ENCODE measurements at places on chromosomes 5 and 9.
A peak's percentile ranks its signal among the peaks of the same experiment; 100 is the strongest.

GRCh38 chr5:28543473-28544098 is 1505.2 kb upstream of the CDH9 start:
- no peak for DNase-seq

GRCh38 chr5:14367364-14367763 is 214.2 kb upstream of the OTULINL start:
- no peak for DNase-seq

DNA sequence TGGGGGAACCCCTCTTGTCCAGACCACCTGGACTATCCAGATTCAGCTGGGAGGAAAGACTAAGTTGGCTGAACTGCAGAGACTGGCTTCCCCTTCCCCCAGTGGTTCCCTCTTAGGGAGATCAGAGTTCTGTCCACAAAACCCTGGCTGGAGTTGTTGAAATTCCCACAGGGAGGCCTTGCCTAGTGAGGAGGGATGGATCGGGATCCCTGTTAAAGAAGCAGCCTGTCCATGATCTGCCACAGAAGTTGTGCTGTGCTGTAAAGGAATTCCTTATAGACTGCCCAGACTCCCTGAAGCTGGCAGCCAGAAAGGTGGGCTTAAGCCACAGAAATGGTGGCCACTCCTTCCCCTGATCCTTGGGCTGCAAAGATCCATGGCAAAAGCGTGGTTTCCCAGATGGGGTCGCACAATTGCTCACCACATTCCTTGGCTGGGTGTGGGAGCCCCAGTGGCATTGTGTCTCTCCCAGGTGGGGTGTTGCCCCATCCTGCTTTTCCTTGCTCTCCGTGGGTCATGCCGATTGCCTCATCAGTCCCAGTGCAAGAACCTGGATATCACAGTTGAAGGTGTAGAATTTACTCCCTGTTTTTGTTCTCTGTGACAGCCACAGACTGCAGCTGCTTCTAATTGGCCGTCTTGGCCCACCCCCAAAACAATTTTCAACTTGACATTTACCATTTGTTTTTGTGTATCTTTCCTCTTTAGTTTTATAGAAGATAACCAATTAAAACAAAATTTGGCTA is 342.4 kb downstream of the FGF10 start:
- DNase-seq, result no peak

DNA sequence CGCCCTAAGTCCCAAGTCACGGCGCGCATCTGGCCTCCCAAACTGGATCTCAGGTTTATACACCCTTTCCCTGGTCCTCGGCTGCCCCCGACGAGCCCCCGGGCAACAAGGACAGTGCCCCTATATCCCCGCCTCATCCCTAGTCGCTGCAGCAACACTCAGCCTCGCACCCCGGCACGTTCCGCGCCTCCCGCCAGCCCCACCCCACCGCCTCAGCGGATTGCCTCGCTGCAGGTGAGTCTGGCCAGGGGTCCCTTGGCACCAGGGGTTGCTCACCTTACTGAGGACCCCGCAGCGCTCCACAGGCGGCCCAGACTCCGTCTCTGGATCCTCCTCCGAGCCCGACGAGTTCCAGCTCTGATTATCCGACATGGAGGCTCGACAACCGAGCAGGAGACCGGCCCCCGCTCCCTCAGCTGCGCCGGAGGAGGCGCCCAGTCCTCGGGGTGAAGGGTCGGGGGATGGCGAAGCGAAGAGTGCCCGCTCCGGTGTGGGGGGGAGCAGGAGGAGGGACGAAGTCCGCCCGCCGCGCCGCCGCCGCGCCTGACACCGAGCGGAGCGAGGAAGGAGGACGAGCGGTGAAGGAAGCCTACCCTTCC is 494 bp downstream of the CERT1 start:
- no peak for DNase-seq

DNA sequence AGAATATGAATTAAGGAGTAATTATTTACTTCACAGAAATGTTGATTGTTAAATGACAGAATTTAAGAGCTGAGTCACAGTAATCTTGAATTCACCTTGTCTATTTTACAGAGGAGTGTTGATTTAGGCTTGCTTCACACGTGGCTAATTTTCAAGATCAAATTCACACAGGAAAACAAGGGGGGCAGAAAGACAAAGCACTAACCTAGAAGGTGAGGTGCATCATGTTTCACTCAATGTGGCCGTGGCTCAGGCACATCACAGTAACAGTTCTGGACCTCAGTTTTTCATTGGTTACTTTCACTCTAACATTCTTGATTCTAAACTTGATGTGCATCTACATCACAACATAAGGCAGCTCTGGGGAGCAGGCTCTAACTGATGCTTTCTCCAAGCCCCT is 69.6 kb upstream of the GNAQ start:
- no peak for DNase-seq

- no peak for DNase-seq
Observed at GRCh38 chr9:75083188-75083970, 4.6 kb downstream of the NMRK1 start.

DNA sequence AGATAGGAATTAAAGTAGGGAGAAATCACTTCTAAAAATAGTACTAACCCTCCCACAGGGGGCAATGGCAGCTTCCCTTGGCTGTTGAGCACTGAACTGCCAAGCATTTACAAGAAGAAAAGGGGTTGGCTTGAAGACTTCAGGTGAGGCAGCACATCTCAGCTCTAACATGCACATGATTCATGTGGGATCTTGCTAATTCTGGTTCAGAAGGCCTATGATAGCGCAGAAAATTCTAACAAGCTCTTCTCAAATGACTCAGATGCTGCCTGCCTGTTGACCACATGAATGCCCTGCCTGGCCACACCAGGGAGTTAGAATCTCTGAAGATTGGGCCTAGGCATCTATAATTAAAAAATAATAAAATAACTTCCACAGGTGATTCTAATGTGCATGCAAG is 22.6 kb downstream of the CD180 start:
- no peak for DNase-seq

DNA sequence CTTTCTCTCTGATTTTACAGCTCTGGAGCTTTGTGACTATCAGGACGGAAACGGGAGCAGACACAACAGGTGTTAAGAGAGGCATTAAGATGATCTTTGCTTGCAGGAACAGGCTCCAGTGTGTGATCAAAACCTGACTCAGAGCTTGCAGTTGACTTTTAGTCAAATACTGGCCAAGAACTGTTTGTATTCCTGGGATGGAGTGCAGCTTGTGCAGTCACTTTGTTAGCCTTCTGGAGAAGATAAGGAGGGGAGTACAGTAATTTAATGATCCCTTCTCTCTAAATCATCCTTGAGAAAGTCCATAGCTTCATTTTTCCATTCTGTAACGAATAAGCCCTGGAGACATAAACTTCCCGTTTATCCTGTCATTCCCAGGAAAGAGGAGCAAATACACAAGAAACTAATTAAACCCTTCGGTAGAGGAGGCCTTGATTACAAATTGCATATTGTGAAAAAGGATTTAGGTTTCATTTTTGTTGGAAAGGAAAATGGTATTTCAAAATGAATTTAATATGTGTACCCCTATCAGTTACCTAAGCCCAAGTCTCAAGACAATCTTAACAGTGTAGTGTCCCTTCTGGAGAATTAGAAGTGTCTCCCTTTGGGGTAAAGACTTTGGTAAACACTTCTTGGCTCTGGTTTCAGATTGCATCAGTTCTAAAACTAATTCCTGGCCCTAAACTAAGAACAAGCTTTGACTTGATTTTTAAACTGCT is 3.1 kb upstream of the STOM start:
- DNase-seq, result no peak

GRCh38 chr9:109507421-109507838 is 9.3 kb upstream of the PTPN3 start:
- DNase-seq, result no peak

DNA sequence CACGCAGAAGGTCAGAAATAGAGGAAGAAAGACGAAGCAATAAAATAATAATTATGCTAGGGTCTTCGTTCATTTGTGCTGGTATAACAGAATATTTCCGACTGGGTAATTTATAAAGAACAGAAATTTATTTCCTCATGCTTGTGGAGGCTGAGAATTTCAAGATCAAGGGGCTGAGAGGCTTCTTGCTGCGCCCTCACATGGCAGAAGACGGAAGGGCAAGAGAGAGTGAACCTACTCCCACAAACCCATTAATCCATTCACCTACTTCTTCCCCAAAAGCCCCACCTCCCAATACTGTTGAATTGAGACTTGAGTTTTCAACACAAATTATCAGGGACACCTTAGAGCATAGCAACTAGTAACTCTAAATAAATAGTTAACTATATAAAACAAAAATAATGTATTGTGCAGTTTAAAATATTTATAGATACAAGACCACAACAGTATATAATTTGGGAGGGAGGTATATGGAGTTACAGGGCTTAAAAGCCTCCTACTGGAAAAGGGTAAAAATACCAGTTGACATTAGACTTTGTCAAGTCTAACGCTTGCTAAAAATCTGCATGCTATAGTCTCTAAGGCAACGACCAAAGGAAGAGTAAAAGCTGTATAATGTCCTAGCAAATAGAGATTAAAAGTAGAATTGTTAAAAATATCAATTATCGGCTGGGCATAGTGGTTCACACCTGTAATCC is 40.3 kb upstream of the NAA35 start:
- DNase-seq, result peak; percentile 4

- DNase-seq, result no peak
Observed at GRCh38 chr9:71885467-71885866, 25.5 kb downstream of the ABHD17B start.

- no peak for DNase-seq
Observed at GRCh38 chr5:95770830-95771708, 39.9 kb downstream of the RHOBTB3 start.

GRCh38 chr9:1047591-1048230 is 2.4 kb upstream of the DMRT2 start:
- DNase-seq, result no peak

DNA sequence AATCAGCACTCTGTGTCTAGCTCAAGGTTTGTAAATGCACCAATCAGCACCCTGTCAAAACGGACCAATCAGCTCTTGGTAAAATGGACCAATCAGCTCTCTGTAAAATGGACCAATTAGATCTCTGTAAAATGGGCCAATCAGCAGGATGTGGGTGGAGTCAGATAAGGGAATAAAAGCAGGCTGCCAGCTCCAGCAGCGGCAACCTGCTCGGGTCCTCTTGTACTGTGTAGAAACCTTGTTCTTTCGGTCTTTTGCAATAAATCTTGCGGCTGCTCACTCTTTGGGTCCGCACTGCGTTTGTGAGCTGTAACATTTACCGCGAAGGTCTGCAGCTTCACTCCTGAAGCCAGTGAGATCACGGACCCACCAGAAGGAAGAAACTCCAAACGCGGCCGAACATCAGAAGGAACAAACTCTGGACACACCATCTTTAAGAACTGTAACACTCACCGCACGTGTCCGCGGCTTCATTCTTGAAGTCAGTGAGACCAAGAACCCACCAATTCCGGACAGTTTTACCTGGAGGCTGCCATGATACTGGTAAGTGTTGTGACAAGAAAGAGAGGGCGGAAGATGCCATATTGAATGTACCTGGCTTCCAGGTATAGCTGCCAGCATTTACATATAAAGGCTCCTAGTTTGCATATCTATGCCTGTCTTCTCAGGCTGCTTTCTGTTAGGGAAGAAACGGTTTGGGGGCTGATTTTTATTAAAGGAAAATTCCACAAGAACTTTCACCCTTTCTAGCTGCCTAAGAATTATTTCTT is 758.5 kb upstream of the CTNND2 start:
- no peak for DNase-seq

DNA sequence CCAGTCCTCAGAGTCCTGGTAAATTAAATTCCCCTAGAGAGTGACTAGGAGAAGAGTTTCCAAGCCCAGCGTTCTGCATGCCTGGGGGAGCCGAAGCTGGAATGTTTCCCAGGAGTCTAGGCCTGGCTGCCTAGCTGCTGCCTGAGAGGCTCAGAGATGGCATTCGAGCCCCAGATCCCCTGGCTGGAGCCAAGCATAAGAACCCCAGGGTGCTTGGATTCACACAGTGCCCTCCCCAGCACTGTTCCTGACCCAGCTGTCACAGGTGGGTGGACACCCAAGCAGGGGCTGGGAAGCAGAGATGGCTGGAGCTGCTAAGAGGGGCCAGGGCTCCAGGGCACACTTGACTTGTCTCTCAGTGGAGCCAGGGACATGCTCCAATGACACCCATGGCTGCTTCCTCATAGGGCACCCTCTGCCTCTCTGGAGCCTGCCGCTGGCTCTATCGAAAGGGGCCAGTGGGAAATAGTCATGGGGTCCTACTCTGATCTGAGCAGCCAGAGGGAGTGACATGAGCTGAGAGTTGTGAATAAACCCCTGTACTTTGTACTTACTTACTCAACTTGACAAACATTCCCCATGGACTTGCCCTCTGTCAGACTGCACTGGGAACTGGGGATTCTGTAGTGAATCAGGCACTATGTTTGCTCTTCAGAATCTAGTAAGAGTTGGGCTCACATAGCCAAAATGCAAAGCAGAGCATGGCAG is 62.6 kb upstream of the XPA start:
- DNase-seq, result no peak

DNA sequence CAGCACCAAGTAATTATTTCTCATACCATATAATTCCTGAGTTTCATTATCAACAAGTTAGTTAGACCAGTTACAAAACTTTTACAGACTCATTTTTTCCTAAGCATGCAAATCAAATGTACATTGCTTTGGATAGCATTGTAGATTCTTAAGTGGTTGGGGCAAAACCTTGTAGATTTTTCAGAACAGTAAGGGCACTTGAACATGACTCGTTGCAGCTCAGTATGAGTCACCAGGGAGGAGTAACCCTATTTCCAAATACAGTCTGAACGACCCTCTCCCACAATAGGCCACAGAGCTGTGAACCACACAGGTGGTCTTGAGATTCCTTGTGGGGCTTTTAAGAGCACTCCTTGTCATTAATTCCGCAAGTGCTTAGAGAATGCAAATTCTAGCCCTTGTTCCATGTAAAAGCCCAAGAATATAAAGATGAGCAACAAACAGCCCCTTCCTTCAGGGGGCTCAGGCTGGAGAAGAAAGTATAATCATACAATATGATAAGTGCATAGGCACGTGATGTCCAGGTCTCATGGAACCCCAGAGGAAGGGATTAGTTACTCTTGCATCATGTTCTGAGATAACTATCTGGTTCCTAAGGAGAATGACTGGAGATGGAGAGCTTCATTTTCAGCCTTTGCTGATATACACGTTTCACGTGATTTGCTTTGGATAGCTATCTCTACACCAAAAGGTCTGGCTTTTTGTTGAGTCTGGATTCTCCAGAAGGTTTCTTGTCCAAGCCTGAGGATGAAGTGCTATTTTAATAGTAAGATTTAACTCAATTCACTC is 295.7 kb downstream of the KCNN2 start:
- DNase-seq, result no peak

GRCh38 chr9:35954942-35955546 is 2.9 kb downstream of the OR2S2 start:
- peak; percentile 37 for DNase-seq

- no peak for DNase-seq
Observed at GRCh38 chr5:142382186-142382585, 57.4 kb upstream of the SPRY4 start.

Data from KG1 (cell line).